Stimulated activated CD8-positive, alpha-beta memory T cell treated with anti-CD3 and anti-CD28 coated beads, Interleukin-15, amount 100 ng/mL, for 48 hours (primary cell): ENCODE measurements at places on chromosomes 6 and 20.

- no peak for DNase-seq
These were observed 119.2 kb upstream of the SASH1 start for GRCh38 chr6:148223424-148223842.

- DNase-seq: no peak
These were observed 72.7 kb upstream of the CCN6 start for GRCh38 chr6:111980971-111981840.

DNA sequence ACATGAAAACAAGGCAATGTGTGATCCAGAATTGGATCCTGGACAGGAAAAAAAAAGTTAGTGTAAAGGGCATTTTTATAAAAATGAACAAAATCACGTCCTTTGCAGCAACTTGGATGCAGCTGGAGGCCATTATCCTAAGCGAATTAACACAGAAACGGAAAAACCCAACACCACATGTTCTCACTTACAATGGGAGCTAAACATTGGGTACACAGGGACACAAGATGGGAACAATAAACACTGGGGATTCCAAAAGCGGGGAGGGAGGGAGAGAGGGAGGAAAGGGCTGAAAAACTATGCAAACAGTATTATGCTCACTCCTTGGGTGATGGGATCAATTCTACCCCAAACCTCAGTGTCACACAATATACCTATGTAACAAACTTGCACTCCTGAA, 91.4 kb upstream of the BTBD3 start:
- no peak for DNase-seq

DNA sequence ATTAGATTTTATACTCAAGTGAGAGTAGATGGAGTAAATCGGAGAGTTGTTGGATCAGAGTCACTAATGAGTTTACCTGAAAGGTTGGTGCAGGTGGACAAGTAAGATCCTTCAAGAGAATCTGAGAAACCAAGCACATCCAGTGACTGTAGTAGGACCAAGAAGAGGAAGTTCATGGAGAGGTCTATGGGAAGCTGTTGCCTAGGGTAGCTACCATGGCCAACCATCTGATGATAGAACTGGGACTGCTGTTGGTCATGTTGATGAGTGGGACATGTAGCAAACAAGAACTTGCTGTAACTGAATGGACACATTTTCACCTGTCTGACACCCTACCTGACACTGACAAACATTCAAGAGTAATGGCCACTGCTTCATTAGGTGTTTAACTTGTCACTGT, 11.3 kb upstream of the ADGB start:
- no peak for DNase-seq

DNA sequence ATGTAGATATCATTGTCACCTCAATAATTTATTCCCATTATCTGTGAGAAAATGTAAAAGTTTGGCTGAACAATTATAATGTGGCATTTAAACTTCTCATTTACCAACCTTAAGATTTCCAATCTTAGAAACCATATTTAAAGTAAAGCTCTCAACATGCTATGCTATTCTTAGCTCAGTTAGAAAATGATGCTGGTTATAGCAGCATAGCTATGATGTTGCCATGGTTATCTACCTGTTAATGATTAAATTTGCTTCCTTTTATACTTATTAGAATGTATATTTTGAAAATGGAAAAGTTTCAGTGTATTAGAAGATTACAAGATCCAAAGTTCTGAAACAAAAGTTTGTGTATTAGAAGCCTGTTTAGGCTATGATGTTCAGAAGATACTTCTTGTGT, 110.1 kb downstream of the GPR63 start:
- DNase-seq: no peak

- DNase-seq: no peak
These were observed 55.1 kb downstream of the CEBPB start for GRCh38 chr20:50245498-50246366.

DNA sequence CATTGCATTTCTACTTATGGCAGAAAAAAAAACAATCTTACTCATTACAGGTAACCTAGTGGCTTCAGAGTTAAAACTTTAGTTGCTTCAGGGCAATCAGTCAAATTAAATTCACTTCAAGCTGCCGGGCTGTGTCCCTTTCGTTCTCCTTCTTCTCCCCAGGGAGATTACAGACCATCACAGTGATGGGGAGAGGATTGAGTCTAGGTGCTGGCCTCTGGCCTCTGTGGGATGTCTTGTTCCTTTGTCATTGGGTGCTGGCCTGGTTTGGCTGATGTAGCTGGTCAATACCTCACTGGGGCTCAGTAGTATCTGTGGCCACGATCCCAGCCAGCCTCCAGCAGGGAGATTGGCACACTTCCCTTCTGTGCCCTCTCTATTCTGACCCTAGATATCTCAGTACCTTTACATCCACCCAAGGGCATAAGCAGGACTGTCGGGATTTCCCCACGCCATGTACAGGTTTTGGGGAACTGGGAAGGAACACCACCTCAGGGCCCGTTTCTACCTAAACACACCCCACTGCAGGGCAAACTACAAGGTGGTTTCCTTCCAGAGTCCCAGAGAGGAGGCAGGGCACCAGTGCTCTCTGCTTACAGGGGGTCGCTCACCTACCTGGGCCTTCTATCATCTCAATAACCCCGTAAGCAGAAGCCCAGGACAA, 15.4 kb downstream of the FYN start:
- DNase-seq: no peak

DNA sequence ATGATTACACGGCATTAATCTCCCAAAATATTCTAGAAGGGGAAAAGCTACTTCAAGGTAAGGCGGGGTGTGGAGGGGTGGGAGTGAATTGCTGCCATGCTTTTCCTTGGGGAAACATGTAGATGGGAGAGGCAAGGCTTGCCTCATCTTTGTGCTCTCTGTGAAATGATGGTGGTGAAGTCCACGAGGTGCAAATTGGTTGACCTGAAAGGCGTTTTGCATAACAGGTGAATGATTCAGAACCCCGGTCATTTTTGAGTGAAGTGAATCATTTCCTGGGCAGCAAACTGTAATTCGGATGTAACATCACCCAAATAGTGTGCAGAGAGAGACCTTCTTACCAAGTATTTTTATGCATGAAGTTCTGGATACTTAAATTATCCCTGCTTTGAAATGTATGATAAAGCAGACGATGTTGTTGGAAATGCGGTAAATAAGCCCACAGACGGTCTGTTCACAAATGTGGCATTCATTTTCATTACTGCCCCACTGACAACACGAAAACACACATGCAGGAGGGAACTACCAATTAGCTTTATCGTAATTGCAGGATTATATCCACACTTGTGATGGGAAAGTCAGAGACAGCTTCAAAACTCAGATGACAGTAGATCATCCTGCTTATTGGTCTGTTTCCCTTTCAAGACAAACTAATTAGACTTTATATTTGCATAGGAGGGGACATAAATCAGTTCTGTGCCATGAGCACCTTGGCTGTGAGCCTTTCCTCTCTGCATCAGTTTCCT, 3.0 kb downstream of the CDH4 start:
- no peak for DNase-seq

GRCh38 chr20:43843965-43844660, 70.5 kb upstream of the TOX2 start:
- DNase-seq: no peak

GRCh38 chr6:125528621-125529041, 220.8 kb upstream of the HEY2 start:
- DNase-seq: no peak
